ENCODE measurements at places on chromosomes 5 and 9.

DNA sequence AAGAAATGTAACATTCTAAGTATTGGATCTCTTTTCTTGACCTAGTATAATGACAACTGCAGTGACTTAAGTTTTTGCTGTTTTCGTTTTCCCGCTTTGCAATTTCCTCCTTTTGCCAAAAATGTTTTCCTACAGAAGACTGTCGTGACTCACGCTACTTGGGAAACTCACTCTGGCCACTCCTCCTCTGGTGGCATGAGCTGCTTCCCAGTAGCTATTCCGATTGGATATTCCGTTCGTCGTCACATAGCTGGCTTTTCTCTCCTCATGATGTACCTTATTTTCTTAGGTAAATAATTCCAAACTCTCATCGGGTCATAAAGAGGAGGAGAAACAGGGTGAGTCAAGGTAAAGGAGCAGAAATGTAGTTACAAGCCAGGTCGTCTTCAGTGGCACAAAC is 64.9 kb downstream of the GOLPH3 start:
- DNase-seq = no peak

GRCh38 chr5:113891491-113891890 is 378.0 kb downstream of the YTHDC2 start:
- no peak for DNase-seq

DNA sequence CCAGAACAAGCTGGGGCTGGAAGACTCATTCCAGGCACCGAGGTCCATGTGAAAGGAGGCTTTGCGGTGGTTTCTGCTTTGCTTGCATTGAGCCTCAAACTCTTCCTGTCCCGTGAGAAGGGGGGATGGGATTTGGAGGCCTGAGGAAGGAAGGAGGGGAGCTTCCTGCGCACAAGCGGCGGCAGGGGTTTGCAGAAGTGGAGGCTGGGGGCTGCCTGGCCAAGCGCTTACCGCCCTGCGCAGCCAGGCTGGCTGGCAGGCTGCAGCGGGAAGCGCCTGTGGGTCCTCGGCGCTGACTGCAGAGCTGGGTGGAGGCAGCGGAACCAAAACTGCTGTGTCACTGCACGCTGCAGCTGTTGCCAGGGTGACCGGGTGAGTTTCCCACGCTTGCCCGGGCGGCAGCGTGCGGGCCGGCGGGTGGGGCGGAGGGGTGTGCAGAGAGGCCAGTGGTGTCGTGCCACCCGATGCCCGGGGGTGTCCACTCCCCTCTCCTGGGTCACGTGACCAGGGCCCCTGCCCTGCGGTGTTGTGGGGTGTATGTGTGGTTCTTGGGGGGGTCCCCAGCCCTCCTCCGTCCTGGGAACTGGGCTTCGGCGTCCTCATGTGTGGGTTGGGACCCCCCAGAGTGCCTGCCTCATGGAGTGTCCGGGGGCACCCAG is 81.0 kb downstream of the RXRA start:
- peak; percentile 81 for DNase-seq

- DNase-seq = no peak
These were observed 5.5 kb downstream of the GIN1 start for GRCh38 chr5:103114440-103114839.

DNA sequence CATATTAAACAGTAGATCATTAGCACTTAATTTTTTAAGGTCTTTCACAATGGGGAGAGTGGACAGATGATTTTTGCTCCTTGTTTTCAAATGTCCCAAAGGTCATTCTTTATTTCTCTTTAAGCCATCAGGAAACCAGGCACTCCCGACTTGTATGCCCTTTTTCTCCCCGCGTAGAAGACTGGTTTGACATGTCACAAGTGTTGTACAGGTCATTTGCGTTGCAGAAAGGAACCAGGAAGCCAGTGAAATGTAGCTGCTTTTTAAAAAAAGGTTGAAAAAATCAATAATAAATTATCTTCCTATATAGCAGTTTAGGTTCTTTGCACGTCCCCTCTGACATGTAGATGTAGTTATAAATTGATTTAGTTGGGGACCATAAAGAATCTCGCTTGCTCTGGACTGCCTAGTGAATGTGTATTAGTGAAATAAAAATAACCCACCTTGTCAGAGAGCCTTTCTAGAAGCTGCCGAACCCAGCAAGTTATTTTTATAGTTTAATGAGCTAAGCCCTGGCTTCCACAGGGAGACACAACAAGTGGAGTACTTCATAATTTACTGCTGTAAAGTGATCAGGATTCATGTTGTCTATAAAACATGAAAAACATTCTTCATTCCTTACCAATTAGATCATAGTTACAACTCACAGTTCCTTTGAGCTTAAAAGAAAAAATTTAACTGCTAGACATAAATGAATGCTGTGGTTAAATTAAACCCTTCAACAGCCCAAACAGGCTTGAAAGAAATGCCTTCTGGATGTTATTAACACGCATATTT is 404.6 kb downstream of the CSNK1G3 start:
- no peak for DNase-seq
